ENCODE measurements at places on chromosomes 1 and 21.

- DNase-seq: no peak
Observed at GRCh38 chr1:151199873-151200581, 1.7 kb downstream of the PIP5K1A start.

GRCh38 chr21:45780647-45781046 is 137.1 kb downstream of the PCBP3 start:
- no peak for DNase-seq

GRCh38 chr1:28540651-28541050 is 12.2 kb upstream of the TRNAU1AP start:
- DNase-seq: no peak

DNA sequence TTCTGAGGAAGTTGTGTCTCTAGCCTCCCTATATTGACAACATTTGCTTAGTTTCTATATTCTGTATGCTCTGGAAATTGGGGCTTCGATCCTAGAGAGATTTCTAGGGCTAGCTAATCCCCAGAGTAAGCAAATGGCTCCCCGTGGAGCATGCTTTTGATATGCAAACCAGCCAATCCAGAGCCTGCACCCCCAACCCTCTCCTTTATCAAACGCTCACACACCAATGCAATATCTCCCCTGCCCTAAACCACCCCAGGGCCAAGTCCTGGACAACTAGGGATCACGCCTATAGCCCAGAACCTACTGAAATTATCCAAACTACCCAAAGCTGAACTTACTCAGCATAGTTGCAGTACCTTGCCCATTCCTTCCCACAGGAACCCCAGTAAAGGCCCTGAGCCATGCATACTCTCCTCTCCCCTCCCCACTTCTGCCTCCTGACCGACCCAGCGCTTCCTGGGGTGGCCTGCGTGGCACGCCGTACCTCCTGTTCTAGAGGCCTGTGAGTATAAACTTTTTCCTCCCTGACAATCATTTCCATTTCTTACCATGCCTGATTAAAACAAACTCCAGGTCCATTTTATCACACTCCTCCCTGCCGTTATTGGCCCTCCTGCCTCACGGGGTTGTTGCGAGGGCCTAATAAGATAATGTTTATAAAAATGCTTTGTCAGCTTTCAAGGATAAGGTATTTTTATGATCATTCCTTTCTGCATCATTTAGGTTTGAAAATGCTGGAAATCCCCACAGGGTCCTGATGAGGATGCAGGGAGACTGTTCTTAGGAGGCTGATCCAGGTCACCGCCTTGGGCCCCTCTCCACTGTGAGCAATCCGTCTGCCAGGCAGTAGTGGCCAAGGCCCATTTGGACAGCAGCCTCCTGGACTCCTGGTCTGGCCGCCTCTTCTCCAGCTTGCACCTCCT is 102.7 kb downstream of the TENT5C start:
- DNase-seq: no peak

DNA sequence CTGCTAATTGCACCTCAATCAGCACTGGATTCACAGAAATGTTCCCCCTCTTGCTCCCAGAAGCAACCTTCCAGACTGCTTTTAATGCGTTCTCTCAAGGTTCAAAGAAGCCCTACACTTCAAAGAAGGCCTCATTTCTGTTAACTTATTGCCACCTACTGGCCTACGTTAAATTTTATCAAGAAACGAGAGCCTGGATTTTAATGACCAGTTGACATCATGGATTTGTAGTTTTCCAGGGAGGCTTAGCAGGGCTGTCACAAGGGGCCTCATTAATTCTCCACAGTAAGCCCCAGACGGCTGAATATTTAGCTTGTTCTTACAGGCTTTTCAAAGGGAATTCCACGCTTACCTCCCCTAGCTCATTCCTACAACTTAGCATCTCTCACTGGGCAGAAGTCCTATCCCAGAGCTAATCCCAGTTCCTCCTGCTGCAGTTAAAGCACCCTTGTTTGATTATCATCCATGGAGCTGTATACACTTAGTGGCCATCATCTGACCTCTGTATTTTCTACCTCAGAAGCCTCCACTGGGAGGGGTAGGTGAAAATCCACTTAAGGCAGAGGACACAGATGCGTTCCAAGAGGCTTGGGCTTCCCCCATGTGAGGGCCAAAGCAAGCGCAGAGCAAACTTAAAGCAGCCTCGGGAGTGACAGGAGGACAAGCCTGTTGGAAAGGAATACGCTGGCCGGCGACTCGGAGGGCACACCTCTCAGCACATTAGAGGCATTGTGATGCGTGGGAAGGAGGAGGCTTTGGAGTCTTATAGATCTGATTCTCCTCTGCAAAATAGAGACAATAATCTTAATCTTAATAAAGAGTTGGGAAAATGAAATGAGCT is 32.2 kb upstream of the CYP4X1 start:
- DNase-seq: peak; percentile 79

DNA sequence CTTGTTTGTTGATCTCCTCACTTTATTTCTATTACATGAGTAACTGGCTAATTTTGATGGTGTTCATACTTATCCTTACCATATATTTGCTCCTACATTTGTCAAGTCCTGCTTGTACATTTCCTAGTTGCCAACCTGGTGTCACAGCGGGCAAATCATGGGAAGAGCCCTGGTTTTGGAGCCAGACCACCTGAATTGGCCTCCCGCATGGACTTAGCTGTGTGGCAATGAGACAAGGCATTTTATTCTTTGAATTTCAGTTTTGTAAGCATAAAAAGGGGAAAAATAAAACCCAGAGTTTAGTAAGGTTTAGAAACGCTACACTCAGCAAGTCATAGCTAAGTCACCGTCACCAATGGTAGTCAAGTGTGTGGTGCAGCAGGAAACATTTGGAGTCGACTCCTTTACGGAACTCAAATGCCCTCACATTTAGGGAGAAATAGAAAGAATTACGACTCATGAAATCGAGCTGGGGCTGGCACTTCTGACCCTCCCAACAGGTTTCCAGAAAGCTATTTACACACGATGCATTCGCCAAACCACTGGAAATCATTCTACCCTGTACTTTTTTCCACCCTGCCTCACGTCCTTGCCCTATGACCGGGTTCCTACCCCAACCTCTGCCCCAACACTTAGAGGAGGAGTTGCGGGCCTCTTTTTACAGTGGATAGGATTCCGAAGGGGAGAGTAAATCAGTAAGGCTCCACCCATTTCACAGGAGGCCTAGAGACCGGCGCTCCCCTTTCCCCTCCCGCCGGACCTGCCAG is 492 bp upstream of the PGM1 start:
- no peak for DNase-seq

- DNase-seq: no peak
Observed at GRCh38 chr1:210467440-210468043, 138.8 kb downstream of the HHAT start.

DNA sequence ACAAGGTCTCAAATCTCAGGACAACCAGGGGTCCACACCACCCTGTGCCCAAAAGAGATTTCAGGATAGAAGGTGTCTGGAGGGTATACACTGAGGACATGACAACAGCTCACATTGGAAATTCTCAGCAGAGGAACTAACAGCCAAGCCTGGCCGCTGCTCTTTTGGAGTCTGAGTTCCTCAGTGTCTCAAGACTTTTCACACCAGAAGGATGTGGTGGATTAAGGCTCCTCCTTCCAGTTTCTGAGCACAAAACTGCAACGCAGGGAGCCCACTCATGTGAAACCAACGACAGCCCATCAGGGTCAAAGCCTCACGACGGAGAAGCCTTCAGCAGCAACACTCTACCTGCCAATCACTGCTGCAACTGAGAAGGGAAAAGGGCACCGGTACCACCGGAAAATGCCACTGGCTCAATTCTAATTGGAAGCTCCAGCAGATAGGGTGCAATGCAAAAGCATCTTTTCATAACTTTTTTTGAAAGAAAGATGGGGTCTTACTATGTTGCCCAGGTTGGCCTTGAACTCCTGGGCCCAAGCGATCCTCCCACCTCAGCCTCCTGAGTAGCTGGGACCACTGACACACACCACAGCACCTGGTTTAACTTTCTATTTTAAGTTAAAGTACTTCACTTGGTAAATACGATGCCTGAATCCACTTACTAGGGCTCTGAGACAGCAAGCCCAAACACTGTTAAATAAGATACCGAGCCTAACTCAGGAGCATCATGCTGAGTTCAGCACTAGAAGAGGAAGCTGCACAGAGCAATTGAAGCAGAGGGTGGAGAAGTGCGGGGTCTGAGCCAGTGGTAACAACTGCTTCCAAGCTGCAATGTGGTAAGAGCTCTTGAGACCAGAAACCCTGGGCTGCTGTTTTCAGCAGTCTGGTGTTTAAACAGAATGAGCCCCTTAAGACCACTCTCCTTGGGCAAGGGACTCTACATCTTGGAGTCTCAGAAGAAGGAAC is 7.8 kb downstream of the CAPZB start:
- DNase-seq: no peak

DNA sequence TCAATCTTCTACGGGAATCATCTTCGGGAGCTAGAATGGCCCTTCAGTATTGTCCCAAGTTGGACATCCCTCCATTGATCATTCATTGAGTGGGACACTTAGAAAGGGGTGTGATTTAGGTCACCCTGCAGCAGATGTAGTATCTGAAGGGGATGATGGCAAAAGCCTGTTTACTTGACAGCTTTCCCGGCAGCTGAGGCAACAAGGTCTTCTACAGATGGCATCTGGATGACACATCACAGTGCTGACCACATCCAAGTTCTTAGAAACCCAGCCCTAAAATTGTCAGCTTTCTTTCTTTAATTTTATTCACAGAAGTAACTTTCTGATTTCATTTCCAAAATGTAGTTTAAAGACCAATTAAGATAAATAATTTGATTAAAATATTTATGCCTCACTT is 150.3 kb downstream of the AMY1C start:
- no peak for DNase-seq

- no peak for DNase-seq
Observed at GRCh38 chr1:108190686-108191416, 9.3 kb downstream of the SLC25A24 start.

GRCh38 chr1:114189398-114189797 is 35.7 kb upstream of the SYT6 start:
- no peak for DNase-seq

- no peak for DNase-seq
Observed at GRCh38 chr1:244876228-244876910, 12.0 kb upstream of the HNRNPU start.

DNA sequence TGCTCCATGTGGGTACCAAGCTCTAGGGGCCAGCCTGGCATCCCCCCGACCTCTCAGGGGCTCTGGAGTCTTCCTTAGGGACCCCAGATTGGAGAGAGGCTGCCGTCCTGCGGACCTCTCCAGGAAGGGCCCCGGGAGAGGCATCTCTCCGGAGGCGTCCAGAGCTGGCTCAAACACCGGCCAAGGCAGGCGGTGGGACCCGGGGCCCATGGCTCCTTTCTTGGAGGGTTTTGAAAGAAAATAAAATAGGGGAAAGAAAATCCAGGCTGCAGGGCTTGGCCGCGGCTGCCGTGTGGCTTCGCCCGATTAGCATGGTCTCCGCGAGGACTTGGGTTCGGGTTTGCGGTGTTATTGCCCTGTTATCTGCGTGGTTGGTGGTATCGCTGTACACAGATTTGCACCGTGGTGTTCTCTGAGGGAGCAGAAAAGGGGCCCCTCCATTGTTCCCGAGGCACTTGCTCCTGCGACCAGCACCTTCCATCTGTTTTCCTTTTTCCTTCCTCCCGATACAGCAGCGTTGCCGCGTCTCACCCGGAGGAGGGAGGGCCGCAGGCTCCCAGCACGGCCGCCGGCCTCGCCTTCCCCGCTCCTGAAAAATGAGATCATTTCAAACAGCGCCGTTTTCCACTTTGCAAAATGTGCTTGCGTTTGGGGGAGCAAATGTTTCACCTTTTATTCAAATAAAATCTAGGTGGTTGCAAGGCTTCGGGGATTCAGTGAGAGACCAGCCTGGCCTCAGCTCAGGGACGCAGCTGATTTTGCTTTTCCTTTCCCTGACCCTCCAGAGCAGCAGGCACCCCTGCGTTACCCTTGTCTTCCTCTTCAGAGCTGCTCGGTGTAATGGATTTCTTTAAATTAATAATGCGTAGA is 86.3 kb downstream of the PRDM16 start:
- no peak for DNase-seq

- DNase-seq: no peak
Observed at GRCh38 chr1:210771131-210771530, 362.8 kb downstream of the KCNH1 start.

DNA sequence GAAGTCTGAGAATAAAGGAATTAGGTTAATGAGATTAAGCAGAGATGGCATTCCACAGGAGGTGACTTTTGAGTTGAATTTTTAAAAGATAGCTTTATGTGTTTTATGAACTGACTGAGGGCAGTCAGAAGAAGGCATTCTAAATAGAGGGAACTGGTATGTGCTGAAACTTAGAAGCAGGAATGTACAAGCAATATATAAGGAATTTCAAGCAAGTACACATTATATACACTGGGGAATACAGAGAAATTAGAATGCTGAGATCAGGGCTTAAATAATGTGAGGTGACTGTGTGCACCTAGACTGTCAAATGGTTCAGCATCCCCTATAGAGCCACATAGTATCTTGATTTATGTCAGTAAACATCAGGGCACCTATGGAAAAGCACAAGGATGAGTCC is 19.3 kb downstream of the WNT2B start:
- no peak for DNase-seq

GRCh38 chr1:223320959-223321358 is 43.0 kb downstream of the SUSD4 start:
- DNase-seq: no peak

DNA sequence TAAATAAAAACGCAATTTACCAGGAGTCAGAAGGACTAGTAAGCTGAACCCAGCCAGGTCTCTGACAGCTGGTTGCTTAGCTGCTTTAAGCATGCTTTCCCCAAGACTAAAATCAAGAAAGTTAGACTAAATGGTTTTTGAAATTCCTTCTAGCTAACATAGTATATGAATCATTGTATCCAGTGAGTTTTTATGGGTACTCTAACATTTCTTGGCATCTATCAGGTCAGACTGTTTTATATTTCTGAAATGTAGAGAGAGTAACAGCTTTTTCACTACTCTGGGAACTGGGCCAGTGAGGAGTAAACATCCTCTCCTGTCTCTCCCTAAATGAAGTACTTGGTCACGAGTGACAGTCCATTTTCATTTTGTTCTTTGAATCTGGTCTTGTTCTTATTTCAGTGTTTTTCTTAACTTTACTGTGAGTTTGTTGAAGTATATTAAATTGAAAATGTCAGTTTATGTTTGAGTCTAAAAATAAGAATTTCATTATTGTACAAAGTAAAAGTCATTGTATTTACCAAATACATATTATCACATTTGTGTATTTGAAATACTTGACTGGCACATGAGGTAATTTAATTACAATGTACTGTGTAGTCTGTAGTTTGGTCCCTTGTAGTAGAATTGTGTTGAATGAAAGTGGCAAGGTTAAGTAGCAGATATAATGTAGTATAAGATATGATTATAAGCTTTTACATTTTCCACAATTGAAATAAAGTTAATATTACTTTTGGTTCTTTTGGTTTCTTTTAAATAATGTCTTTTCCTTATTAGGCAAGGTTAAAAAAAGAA is 47.6 kb downstream of the PKN2 start:
- DNase-seq: peak; percentile 25

GRCh38 chr1:223887747-223888418 is 42.1 kb upstream of the TP53BP2 start:
- peak; percentile 77 for DNase-seq

DNA sequence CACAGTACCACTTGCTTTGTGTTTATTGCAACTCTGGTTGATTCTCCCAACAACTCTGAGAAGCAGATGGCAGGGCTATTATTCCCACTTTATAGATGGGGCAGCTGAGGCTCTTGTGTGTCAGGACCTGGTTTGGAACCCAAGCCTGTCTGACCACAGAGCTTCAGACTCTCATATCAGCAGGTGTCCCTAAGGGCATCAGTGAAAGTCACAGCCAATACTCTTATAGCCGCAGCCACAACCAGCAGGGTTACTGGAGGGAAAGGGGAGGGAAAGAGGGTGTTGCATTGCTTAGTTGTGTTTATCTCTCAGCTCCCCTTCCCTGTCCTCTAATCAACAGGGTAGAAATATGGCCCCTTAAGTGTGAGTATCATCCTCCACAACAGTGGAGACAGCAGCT is 304.0 kb downstream of the RRAGC start:
- DNase-seq: no peak

All from renal cortex interstitium (tissue), 15 donors.